ENCODE measurements at places on chromosomes 1 and 21. TPM values are rescaled to one million over a fixed set of nuclear protein-coding genes. Genes with fewer than 3 reads are reported as not detected.

Gene CD5L
- total RNA-seq, result not detected

DNA sequence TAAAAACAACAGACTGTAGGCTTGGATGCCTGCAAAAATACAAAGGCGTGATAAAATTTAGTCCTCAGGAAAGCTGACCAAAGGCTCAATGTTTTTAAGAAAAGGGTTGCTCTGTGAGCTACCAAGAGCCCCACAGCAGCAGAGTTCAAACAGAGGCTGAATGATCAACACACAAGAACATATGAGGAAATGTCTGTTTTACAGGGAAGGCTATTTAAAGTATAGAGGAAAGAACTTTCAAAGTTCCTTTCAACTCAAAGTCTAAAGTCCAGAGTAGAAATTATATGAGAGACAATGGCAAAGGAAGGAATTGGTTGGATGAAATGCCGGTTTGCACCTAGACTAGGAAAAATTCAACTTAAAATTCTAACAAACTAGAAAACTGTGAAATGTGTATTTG, 8.6 kb downstream of the CLSTN1 start:
- no peak for DNase-seq
- H3K4me3 ChIP-seq, result no peak overlapping the region
- no peaks in the 10 kb centered on the region for H3K36me3 ChIP-seq

Gene LPAR3
- not detected for total RNA-seq

- no peaks in the 10 kb centered on the region for H3K36me3 ChIP-seq
- peaks cover 6% of the 10 kb centered on the region for H3K4me1 ChIP-seq
- no peak for DNase-seq
- H3K4me3 ChIP-seq, result no peak overlapping the region
Measured at GRCh38 chr1:63892632-63893395, 119.0 kb downstream of the ROR1 start.

DNA sequence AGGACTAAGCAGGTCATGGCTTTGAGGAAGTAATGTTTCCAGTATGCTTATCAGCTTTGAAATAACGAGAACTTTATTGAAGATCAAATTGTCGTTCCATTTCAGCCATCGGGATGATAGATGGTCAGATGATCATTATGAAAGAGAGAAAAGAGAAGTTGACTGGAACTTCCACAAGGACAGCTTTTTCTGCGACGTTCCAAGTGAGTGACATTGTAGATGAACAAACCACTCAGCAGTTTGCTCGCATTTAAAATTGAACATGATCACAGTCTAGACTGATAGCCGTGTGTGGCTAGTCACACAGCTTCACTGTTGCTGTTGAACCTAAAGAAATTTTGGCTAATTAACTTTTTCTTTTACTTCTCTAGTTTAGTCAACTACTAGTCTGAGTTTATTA, 151.1 kb downstream of the TLR5 start:
- no peak overlapping the region for H3K27ac ChIP-seq
- no peak for DNase-seq
- no peak overlapping the region for H3K4me3 ChIP-seq
- no peaks in the 10 kb centered on the region for H3K27me3 ChIP-seq
- no peaks in the 10 kb centered on the region for H3K36me3 ChIP-seq
- peaks cover 7% of the 10 kb centered on the region for H3K4me1 ChIP-seq

GRCh38 chr21:37005548-37006485, 685 bp upstream of the RIPPLY3 start:
- DNase-seq, result no peak
- H3K4me3 ChIP-seq, result peak overlapping the region; percentile 43
- H3K4me1 ChIP-seq, result peaks cover 27% of the 10 kb centered on the region
- H3K27ac ChIP-seq, result no peak overlapping the region
- H3K36me3 ChIP-seq, result no peaks in the 10 kb centered on the region

DNA sequence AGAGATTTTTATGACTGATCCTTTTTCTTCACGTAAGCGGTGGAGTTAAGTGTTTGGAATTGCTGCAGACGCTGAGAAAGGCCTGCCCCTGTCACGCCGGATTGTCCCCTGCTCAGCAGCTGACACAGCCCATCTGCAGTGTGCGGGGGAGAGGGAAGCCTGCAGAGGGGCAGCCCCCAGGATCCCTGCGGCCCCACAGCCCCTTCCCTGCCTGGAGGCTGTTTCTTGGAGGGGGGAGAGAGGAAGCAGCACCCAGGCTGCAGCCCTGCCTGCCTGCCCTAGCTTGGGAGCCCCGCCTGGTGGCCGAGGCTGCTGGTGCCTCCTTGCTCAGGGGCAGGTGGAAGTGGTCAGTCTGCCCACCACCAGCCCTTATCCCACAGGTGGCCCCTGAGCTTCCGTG, 50.7 kb downstream of the PRDM16 start:
- no peak overlapping the region for H3K4me3 ChIP-seq
- no peaks in the 10 kb centered on the region for H3K27me3 ChIP-seq
- no peaks in the 10 kb centered on the region for H3K36me3 ChIP-seq
- no peak for DNase-seq
- H3K4me1 ChIP-seq, result peaks cover 3% of the 10 kb centered on the region
- H3K27ac ChIP-seq, result peak overlapping the region; percentile 94

Gene DYNLT4
- total RNA-seq, result not detected

Gene FCRLA
- total RNA-seq, result 0.60 TPM

DNA sequence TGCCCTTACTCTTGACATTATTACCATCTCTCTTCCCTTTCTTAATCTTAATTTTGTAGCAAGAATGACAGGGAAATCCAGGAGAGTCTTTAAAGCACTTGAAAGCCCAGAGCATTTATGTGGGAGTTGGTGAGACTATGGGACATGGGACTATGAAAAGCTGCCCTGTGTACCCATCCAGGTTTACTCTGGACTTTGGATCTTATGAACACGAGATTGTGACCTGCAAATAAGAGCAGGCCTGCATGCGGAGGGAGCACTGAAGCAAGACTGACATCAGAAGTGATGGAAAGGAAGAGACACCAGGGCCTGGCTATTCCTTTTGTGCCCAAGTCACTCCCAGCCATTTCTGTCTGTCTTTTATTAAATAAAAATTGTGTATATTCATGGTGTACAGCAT, 209.6 kb downstream of the NUF2 start:
- H3K4me3 ChIP-seq, result no peak overlapping the region
- no peak for DNase-seq
- no peaks in the 10 kb centered on the region for H3K4me1 ChIP-seq

- H3K4me3 ChIP-seq, result no peak overlapping the region
- H3K27me3 ChIP-seq, result no peaks in the 10 kb centered on the region
- H3K4me1 ChIP-seq, result no peaks in the 10 kb centered on the region
- H3K27ac ChIP-seq, result no peak overlapping the region
- no peak for DNase-seq
Measured at GRCh38 chr21:44484498-44485253, 29.4 kb downstream of the LRRC3 start.

Gene TTC22
- total RNA-seq, result not detected

DNA sequence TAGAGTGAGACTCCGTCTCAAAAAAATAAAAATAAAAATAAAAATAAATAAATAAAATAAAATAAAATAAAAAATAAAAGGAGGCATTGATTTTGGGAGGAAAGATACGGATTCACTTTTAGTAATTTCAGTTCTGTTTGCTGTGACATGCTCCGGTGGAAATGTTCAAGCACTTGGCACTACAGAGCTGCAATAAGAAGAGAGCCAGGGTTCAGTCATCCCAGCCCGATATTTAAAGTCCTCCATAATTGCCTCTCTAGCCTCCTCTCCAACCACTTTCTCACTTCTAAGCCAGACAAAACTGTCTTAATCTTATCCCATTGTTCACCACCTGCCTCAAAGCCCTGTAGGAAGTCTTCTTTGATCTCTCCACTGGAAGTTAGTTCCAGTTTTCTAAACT, 55.0 kb upstream of the MACF1 start:
- H3K4me3 ChIP-seq, result no peak overlapping the region
- DNase-seq, result no peak
- H3K27ac ChIP-seq, result no peak overlapping the region

GRCh38 chr1:248786156-248786555, 30.6 kb upstream of the LYPD8 start:
- DNase-seq, result no peak
- H3K27me3 ChIP-seq, result no peaks in the 10 kb centered on the region
- no peaks in the 10 kb centered on the region for H3K36me3 ChIP-seq
- no peak overlapping the region for H3K27ac ChIP-seq
- no peak overlapping the region for H3K4me3 ChIP-seq

DNA sequence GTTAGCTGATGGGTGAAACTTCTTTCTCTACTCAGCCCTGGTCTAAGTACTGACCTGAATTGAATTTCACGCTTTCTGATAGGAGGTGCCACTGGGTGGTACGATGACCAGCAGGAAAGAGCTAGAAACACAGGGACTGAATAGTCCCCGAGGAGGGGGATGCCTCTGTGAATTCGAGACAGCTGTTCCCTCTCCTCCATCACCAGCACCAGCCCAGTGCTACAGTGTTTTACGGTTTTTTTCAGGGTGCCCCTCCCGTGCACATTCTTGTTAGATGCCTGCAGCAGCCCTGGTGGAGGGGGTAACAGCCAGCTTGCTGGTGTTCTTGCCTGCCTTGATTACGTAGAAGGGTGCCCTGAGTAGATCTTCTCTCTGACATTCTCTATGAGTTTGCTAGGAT, 7.1 kb downstream of the HUNK start:
- DNase-seq, result no peak
- no peaks in the 10 kb centered on the region for H3K4me1 ChIP-seq
- H3K27ac ChIP-seq, result no peak overlapping the region
- no peak overlapping the region for H3K4me3 ChIP-seq
- no peaks in the 10 kb centered on the region for H3K36me3 ChIP-seq

- H3K27me3 ChIP-seq, result no peaks in the 10 kb centered on the region
- no peak for DNase-seq
- H3K27ac ChIP-seq, result peak overlapping the region; percentile 56
- H3K4me3 ChIP-seq, result no peak overlapping the region
- H3K4me1 ChIP-seq, result peaks cover 36% of the 10 kb centered on the region
Measured at GRCh38 chr1:51648180-51649109, 31.6 kb downstream of the OSBPL9 start.

- DNase-seq, result no peak
- no peak overlapping the region for H3K27ac ChIP-seq
- no peak overlapping the region for H3K4me3 ChIP-seq
- no peaks in the 10 kb centered on the region for H3K36me3 ChIP-seq
Measured at GRCh38 chr1:106954661-106955229, 101.7 kb upstream of the PRMT6 start.

Gene AQP10
- total RNA-seq, result 0.21 TPM

DNA sequence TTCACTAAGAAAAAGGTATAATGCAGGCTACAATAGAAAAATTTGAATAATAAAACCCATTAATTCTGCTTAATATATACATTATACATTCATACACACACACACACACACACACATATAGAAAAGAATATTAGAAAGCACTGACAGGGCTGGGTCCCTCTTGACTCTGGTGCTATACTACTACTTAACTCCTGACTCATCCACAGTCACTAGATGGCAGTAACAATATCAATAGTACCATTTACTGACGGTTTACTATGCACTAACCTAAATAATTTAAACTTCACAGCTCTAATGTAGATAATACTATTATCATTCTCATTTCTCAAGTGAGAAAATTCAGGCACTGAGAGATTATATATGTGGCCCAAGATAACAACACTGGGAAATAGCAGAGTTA, 87.5 kb downstream of the COP1 start:
- no peak for DNase-seq
- H3K4me3 ChIP-seq, result no peak overlapping the region
- peaks cover 51% of the 10 kb centered on the region for H3K36me3 ChIP-seq
- no peaks in the 10 kb centered on the region for H3K27me3 ChIP-seq

- H3K4me1 ChIP-seq, result no peaks in the 10 kb centered on the region
- no peaks in the 10 kb centered on the region for H3K36me3 ChIP-seq
- no peak for DNase-seq
- no peak overlapping the region for H3K4me3 ChIP-seq
Measured at GRCh38 chr1:78624035-78624434, 3.8 kb downstream of the IFI44L start.

Gene SLC16A4
- 16.6 TPM for total RNA-seq

DNA sequence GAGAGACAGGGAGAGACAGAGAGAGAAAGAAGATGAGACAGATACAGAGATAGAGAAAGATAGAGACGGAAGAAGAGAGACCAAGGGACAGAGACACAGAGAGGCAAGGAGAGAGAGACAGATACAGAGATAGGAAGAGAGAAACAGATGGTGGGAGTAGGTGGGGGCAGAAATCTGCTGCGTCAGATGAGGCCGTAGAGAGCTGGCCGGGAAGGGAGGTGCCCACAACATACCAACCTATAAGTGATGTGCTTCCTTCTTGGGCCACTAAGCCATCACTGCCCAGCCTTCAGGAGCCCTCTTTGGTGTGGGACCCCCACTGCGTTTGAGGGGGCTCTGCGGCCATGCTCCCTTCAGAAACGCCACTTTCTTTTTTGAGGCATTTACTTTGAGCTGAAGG, 307.6 kb upstream of the VAMP3 start:
- no peak overlapping the region for H3K27ac ChIP-seq
- no peak for DNase-seq
- H3K36me3 ChIP-seq, result no peaks in the 10 kb centered on the region
- H3K27me3 ChIP-seq, result no peaks in the 10 kb centered on the region

- no peak for DNase-seq
- H3K4me3 ChIP-seq, result no peak overlapping the region
- no peaks in the 10 kb centered on the region for H3K36me3 ChIP-seq
- H3K27me3 ChIP-seq, result no peaks in the 10 kb centered on the region
- H3K4me1 ChIP-seq, result no peaks in the 10 kb centered on the region
- no peak overlapping the region for H3K27ac ChIP-seq
Measured at GRCh38 chr1:244782056-244782455, 53.4 kb upstream of the COX20 start.

Gene LAMC1
- total RNA-seq, result 288 TPM

- H3K27me3 ChIP-seq, result no peaks in the 10 kb centered on the region
- no peaks in the 10 kb centered on the region for H3K4me1 ChIP-seq
- DNase-seq, result no peak
- no peak overlapping the region for H3K27ac ChIP-seq
Measured at GRCh38 chr1:172117800-172118199, 276.5 kb downstream of the DNM3 start.
